ENCODE measurements at places on chromosomes 3 and 15.

- DNase-seq = no peak
Observed at GRCh38 chr3:26418553-26418952, 204.0 kb upstream of the LRRC3B start.

GRCh38 chr3:52036829-52037228 lies 19.5 kb downstream of the DUSP7 start:
- no peak for DNase-seq

GRCh38 chr15:70062321-70062956 lies 35.3 kb downstream of the TLE3 start:
- DNase-seq = no peak

- DNase-seq = no peak
Observed at GRCh38 chr3:186283651-186284348, 78.2 kb downstream of the DGKG start.

GRCh38 chr3:108428586-108428985 lies 81.8 kb downstream of the MYH15 start:
- DNase-seq = no peak

GRCh38 chr15:71325481-71325880 lies 210.2 kb downstream of the THSD4 start:
- no peak for DNase-seq

DNA sequence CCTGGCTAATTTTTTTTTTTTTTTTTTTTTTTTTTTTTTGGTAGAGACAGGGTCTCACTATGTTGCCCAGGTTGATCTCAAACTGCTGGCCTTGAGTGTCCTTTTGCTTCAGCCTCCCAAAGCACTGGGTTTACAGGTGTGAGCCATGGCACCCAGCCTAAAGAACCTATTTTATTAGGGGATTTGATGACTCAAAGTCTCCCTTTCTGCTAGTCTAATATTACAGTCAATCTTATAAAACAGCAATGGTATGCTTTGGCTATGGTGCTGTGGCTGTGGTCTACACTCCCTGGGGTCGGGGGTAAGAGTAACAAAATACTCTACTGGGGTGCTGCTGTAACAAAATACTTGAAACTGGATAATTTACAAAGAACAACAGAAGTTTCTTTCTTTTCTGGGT lies 44.8 kb downstream of the ZNF589 start:
- DNase-seq = no peak

DNA sequence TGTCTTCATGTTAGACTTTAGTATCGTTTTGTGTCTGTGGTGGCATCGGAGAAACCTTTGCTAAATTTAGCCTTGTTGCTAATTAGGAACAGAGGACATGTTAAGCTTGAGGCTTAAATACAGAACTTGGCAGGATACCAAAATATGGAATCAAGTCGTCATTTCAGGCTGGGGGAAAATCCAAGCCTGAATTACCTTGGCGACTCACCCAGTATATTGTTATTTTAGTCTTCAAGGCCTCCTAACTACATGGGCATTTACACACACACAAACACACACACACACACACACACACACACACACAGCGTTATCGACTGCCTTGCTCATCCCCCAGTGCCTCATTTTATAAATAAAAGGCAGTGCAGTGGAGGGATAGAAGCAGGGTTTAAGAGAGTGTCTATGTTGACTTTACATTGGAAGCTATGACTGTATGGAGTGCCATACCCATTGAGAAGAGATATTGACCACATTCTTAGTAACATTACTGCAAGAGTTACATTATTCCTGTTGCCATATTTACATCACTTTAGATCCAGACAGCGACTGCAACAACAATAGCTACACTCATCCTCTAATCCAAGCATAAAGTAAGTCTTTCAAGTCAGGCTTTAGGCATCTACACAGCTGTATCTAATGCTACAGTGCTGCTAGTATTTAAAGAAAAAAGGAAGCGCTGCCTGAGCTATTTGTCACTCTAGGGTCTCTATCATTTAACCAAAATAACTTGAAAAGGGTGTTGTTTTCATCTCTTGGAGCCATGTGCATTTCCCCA lies 210.8 kb upstream of the SEMA6D start:
- no peak for DNase-seq

- DNase-seq = no peak
Observed at GRCh38 chr3:150613709-150614480, 10.8 kb downstream of the SELENOT start.

DNA sequence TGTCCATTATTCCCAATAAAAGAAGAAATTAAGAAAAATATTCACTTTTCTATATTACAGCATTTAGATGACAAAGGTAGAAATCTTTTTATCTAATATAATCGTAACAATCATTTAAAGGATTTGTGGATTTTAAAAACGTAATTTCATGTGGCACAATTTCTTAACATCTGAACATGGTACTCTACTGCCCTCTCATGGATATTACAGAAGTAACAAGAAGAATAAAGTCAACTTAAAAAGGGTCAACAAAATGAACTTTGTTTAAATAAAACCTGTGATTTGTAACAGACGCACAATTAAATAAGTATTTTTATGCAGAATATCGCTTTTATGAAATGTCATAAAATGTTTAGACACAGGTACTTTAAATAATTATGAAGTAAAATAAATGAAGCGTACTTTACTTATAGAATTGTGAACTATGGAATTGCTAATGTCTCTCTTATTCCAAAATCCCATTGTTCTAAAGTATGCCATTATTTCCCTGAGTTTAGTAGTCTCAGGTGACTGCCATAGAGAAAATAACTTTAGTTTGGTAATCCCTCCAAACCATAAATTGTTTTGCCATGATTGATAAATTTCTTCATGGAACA lies 366.8 kb upstream of the ZNF385D start:
- no peak for DNase-seq

- no peak for DNase-seq
Observed at GRCh38 chr3:112646623-112647022, 5.7 kb upstream of the CCDC80 start.

- no peak for DNase-seq
Observed at GRCh38 chr3:138062626-138063025, 52.7 kb downstream of the CLDN18 start.

DNA sequence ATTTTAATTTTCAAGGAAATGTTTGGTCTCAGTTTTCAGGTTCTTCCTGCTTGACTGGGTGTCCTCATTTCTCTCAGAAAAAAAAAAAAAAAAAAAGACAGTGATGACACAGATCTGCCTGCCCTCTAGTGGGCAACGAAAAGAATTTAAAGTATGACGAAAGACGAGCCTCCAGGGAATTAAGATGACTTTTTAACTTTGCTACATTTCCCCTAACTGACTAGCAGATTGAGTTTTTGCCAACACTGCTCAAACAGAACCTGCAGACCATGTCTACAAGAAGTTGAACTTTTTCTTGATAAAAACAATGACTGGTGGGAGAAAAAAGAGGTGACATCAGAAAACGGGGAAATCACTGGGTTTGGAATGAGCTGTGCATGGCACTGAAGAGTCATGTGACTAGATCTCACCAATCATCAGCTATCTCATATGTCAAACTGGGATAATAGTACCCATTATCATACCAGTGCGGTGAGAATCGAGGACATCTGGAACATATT lies 40.8 kb downstream of the EOMES start:
- no peak for DNase-seq

DNA sequence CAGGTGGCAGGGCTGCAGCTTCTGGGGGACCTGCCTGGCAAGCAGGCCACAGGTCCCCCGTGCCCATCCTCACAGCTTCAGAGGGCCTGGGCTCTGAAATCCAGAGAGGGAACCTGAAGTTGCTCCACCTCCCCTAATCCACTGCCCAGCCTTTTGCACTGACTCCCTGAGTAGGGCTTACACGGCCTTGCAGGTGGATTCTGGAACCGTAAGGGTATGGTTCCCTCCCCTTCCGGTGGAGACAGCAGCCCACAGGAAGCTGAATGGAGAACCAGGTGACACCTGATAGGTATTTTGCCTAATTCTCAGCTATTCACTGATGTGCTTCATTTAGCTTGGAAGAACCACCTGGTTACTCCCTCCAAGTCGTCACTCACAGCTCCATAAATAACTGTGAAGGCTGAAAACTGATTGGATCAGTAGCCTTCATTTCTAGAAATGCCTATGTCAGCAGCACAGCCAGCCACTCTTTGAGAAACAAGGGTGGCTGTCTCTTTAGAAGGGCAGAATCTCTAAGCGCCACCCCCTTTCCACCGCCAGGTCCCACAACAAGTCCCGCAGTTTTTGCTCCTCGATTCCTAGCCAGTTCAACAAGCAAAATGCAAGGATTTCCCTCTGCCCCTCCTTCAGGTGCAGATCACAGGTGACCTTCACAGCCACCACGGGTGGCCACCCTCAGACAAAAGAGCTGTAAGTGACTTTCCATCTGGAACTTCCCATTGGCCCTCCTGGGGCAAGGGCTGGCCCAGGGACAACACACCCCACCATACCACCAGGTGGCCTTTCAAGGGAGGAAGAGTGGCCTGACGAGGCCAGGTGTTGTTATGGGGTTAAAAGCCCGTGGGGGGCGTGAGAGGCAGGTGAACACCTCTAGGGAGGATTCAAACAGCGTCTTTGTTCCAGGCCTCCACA lies 112.9 kb downstream of the SEC22A start:
- no peak for DNase-seq

DNA sequence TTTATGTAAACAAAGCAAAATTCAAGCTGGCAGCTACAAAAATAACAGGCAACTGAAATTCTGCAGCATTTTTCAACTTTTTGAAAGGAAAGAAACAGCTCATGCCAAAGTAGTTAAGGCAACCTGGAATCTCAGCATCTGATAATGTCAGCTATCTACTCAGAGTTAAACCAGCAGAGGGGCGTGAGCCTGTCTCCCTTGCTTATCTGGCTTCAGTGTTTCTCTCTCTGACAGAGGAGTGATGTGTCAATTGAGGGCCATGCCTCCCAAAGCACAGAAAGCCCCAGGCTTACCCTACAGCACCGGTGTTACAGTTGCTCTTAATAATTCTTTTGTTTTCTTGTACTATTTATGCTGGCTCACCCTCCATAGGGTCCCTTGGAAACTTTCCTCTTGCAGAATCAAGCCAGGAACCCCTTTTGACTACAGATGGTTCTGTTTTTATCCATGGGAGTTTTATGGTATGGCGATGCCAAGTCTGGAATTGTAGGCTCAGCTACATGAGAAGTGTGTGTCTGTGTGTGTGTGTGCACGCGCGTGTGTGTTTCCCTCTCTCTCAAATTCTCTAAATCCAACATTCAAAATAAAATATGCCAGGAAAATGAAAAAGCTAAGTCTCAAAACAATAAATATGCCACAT lies 7.3 kb downstream of the TMEM212 start:
- DNase-seq = no peak

DNA sequence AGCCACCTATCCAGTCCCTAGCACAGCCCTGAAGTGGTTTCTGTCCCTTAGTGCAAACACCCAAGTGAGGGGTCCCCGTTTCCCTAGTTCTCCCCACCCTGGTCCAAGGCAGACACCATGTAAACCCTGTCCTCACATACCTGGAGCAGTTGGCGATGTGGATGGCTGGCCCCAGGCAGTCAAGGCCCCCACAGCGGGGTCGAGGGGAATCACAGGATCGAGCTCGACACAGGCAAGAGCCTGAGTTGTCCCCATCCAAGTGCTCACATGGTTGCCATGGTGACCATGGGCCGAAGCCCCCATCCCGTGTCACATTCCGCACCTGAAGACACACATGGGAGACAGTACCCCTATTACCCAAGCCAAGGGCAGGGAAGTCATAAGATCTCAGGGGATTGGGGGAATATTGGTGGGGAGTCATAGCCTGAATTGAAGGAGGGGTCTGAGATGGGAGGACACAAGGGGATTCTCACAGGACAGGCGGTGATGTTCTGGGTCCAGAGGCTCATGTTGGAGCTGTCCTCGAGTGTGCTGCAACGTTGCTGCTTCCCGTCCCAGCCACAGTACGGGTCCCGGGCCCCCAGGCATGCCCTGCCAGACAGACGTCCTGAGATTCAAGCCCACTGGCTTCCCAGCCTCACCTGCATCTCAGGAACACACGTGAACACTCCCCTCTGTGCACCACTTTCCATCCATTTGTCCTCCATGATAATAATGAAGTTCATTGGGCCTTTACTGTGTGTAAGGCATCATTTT lies 112.1 kb downstream of the SEMA5B start:
- no peak for DNase-seq

DNA sequence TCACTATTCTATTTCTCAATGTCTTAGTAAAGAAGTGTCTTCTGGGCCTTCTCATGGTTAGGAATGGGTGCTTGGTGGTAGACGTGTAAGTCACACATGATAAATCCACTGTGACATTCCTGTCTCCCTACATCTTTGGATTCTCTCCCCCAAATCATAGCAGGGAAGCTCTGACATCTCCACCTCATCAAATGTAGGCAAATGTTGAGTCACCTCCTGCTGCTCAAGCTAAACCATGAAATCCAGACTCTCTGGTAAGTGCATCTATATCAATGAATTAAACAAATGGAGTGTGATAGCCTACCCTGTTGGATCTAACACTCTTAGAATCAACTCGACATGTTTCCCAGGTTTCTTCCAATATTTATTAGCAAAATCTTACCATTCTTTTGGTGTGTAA lies 42.8 kb upstream of the RPL35A start:
- no peak for DNase-seq

GRCh38 chr3:149706905-149707304 lies 45.4 kb downstream of the COMMD2 start:
- no peak for DNase-seq

- DNase-seq = no peak
Observed at GRCh38 chr3:24687671-24688070, 193.0 kb upstream of the THRB start.

GRCh38 chr3:183817639-183818038 lies 7.7 kb downstream of the MAP6D1 start:
- no peak for DNase-seq

DNA sequence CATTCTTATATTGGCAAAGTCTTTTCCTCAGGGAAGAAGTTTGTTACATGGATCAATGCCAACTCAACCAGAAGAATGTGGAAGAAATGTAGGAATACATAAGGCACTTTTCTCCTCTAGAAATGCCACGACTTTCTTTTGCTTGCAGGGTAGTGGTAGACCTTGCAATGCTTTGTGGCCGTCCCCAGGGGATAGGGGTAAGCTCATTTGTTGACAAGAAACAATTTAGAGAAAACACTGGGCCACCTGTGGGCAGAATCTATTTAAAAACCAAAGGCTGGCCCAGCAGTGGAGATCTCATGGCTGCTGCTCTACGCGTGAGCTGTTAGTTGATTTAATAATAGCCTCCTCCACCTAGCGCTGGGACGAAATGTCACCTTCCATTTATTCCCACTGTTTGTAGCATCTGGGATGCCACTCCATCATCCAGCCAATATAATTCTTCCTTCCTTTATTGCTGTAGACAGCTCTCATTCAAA lies 64.6 kb upstream of the PFN2 start:
- no peak for DNase-seq

GRCh38 chr15:76994001-76994400 lies 925 bp upstream of the PSTPIP1 start:
- peak; percentile 32 for DNase-seq
